ENCODE measurements at places on chromosomes 5 and 9. TPM values are rescaled to one million over a fixed set of nuclear protein-coding genes. Genes with fewer than 3 reads are reported as not detected.

PLAC8L1 gene
- total RNA-seq: not detected

ROR2 gene
- total RNA-seq: 12.9 TPM

NR5A1 gene
- not detected for total RNA-seq

C9orf50 gene
- total RNA-seq: not detected

ARHGEF39 gene
- total RNA-seq: 2.1 TPM

SLC35D2 gene
- 12.3 TPM for total RNA-seq

PHF19 gene
- 28.2 TPM for total RNA-seq

PCDHB11 gene
- 0.38 TPM for total RNA-seq

GMCL2 gene
- total RNA-seq: not detected

PCDHAC2 gene
- total RNA-seq: not detected

GRCh38 chr9:123834889-123835562 is 94.9 kb downstream of the DENND1A start:
- peak; percentile 45 for DNase-seq
- 0 out of 2 replicates have a peak, but pooled peaks cover 9% of the 10 kb centered on the region for H3K4me1 ChIP-seq
- no peaks in the 10 kb centered on the region for H3K27me3 ChIP-seq
- no peaks in the 10 kb centered on the region for H3K36me3 ChIP-seq
- peak overlapping the region; percentile 46 for H3K4me3 ChIP-seq

DNA sequence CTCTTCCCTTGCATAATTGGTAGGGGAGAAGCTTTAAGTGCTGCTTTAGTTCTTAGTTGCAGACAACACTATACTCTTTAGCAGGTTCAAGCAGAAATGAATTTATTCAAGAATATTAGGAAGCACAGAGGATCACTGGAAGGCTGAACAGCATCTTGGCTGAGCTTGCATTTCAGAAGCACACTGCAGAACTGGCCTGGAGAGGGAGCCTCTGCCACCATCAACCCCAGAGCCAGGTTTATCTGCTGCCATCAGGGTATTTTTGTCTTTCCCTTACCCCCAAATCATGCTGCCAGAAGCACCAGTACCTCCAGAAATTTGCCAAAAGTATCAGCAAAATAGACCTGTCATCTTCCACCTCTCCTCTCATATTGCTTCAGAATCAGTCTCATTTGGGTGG is 440.7 kb downstream of the DMAC1 start:
- no peak overlapping the region for H3K27ac ChIP-seq
- no peaks in the 10 kb centered on the region for H3K36me3 ChIP-seq
- no peak for DNase-seq
- H3K4me3 ChIP-seq: no peak overlapping the region
- H3K27me3 ChIP-seq: peaks cover 8% of the 10 kb centered on the region

GRCh38 chr5:61754792-61755191 is 422.7 kb downstream of the ZSWIM6 start:
- DNase-seq: no peak
- no peaks in the 10 kb centered on the region for H3K4me1 ChIP-seq
- H3K27me3 ChIP-seq: peaks cover 7% of the 10 kb centered on the region
- H3K4me3 ChIP-seq: no peak overlapping the region

DNA sequence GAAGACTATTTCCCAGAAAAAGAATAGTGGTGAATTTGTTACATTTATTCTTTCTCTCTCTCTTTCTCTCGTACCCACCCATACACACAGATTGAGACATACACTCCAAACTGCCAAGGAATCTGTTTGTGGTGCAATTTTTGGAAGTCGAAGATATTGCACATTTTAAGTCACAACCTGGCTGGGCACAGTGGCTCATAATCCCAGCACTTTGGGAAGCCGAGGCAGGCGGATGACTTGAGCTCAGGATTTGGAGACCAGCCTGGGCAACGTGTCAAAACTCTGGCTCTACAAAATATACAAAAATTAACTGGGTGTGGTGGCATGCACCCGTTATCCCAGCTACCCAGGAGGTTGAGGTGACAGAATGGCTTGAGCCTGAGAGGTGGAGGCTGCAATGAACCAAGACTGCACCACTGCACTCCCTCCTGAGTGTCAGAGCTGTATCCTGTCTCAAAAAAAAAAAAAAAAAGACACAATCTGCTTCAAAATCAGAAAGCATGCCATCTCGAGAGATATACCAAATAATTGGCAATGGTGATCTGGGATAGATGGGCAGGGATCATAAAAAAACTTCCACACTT is 19.2 kb upstream of the PLIN2 start:
- H3K27ac ChIP-seq: no peak overlapping the region
- no peaks in the 10 kb centered on the region for H3K36me3 ChIP-seq
- peaks cover 22% of the 10 kb centered on the region for H3K4me1 ChIP-seq
- H3K4me3 ChIP-seq: no peak overlapping the region

- H3K4me3 ChIP-seq: no peak overlapping the region
- no peak overlapping the region for H3K27ac ChIP-seq
- H3K27me3 ChIP-seq: no peaks in the 10 kb centered on the region
- H3K36me3 ChIP-seq: no peaks in the 10 kb centered on the region
- H3K4me1 ChIP-seq: no peaks in the 10 kb centered on the region
Observed at GRCh38 chr5:73747696-73748380, 121.8 kb downstream of the ARHGEF28 start.

GRCh38 chr5:138467711-138468132 is 2.4 kb downstream of the EGR1 start:
- H3K4me3 ChIP-seq: peak overlapping the region; percentile 85
- no peak for DNase-seq
- H3K27ac ChIP-seq: no peak overlapping the region

DNA sequence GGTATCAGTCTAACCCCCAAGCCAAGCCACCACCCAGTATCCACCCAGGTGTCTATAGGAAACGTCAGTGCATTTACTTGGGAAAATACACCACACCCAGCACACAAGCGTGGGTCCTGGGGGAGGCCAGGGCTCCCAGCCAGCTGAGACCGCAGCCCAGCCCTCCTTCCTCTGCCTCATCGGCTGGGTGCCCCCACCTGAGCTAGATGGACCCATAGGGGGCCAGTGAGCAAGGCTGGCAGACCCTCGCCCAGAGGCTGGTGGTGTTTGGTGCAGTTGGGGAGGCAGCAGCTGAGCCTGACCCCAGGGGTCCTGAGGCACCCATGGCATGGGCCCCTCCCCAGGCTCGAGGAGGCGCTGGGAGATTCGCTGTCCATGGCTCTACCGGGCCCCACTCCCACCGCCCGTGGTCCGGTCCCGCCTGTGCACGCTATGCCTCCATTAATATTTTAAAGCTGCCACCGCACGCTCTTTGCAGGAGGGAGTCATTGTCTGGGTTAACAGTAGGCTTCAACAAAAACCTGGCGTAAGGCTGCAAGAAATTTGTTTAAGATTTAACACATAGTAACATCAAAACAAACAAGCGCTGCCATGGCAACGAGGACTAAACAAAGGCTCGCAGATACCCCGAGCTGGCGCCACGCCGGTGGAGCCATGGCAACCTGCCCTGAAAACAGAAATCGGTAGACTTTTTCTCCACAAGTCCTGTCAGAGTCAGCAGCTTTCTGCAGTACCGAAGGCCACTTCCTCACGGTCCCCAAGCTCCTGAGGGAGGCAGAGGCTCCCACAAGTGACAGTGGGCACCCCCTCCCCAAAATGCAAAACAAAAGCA is 20.6 kb downstream of the TPPP start:
- DNase-seq: peak; percentile 81
- H3K27me3 ChIP-seq: peaks cover 24% of the 10 kb centered on the region
- no peak overlapping the region for H3K27ac ChIP-seq
- no peaks in the 10 kb centered on the region for H3K4me1 ChIP-seq
- no peak overlapping the region for H3K4me3 ChIP-seq

- H3K27ac ChIP-seq: no peak overlapping the region
- no peaks in the 10 kb centered on the region for H3K4me1 ChIP-seq
- no peak overlapping the region for H3K4me3 ChIP-seq
- no peaks in the 10 kb centered on the region for H3K36me3 ChIP-seq
- no peak for DNase-seq
- H3K27me3 ChIP-seq: no peaks in the 10 kb centered on the region
Observed at GRCh38 chr5:97801461-97801860, 618.4 kb upstream of the RIOK2 start.

DNA sequence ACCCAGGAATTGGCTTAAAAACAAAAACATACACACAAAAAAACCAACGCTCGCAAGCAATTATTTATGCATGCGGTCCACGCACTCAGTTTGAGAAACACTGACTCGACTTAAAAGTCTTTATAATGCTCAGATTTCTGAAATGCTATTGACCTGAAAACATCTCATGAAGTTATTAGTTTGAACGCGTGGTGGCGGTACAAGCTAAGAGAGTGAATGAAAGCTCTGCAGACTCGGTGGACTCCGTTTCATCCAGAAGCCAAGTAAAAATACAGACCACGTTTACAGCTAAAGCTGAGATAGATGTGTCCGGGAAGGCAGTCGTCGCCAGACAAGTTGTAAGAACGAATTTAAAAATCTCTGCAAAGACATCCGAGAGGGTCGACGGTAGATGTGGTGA is at the start of gene PCDHB6:
Gene PCDHB6, plus strand, starts transcription at position 246 of the 400 bp plus-strand sequence. CDS start 201 bp downstream, outside the sequence.
- 0 out of 2 replicates have a peak within 1 kb of the TSS, but pooled peaks have one; percentile 29 for H3K4me3 ChIP-seq
- H3K36me3 ChIP-seq: no peaks in the 10 kb centered on the region
- no peaks in the 10 kb centered on the region for H3K27me3 ChIP-seq
- DNase-seq: peak; percentile 46

DNA sequence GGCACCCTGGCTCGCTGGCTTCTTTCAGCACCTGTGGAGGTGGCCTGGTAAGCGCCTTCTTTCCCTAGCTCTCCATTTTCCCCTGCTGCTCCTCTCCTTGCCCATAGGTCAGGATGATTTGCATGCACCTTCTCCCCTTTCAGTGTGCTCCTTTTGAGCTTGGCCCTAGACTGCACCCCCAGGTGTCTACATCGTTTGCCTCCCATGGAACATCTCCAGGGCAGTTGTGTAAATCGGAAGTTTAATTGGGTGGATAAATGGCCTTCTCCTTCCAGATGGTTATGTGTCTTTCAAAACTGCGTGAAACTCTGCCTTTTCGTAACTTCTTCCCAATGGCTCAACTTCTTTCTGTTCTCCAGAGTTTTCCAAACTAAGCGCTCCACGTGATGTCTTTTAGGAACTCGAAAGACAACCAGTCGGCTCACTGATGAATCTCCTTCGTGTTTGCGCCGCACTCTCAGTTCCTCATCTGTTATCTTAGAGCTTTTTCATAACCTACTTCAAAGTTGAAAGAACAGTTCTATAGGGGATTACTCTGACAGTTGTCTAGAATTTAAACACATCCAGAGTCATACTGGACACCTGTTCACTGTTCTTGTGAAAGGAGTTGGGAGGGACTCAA is 1.7 kb downstream of the ADAMTS19 start:
- H3K27me3 ChIP-seq: peaks cover 40% of the 10 kb centered on the region
- no peaks in the 10 kb centered on the region for H3K4me1 ChIP-seq
- no peak overlapping the region for H3K4me3 ChIP-seq
- no peaks in the 10 kb centered on the region for H3K36me3 ChIP-seq
- H3K27ac ChIP-seq: no peak overlapping the region

DNA sequence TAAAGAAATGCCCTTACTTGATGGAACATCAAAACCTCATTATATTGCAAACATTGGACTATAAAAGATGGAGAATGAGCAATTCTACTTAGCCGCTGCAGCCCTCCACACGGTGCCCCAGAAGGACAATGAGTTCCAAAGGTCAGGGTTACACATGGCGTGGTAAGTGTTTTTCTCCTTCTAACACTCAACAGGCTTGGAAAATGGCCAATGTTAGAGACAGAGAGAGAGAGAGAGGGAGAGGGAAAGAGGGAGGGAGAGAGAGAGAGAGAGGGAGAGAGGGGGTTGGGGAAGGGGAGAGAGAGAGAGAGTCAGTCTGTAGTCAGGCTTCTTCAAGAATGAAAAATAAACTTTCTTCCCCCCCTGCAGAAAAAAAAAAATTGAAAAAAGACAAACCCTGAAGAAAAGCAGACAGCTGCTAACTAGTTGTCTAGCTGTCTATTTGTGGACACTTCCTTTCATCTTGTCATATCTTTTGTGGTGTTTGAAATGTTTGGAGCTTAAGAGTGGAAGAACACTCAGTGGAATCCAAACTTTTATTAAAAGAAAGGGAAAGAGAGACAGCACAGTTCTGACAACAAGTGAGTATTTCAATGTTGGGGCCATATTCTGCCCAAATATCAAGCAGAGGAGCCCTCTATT is 324.8 kb downstream of the TMEM38B start:
- no peak overlapping the region for H3K27ac ChIP-seq
- no peaks in the 10 kb centered on the region for H3K27me3 ChIP-seq
- no peak for DNase-seq

- DNase-seq: peak; percentile 34
- H3K4me3 ChIP-seq: 0 out of 2 replicates have a peak overlapping the region, but pooled peaks have one; percentile 10
- no peak overlapping the region for H3K27ac ChIP-seq
- H3K36me3 ChIP-seq: no peaks in the 10 kb centered on the region
Observed at GRCh38 chr5:37735649-37736347, 104.0 kb downstream of the GDNF start.

GRCh38 chr9:117114768-117115167 is 300.1 kb downstream of the ASTN2 start:
- no peak for DNase-seq
- no peak overlapping the region for H3K4me3 ChIP-seq
- no peaks in the 10 kb centered on the region for H3K4me1 ChIP-seq
- no peak overlapping the region for H3K27ac ChIP-seq

- DNase-seq: no peak
- no peaks in the 10 kb centered on the region for H3K36me3 ChIP-seq
- H3K4me3 ChIP-seq: no peak overlapping the region
- H3K4me1 ChIP-seq: no peaks in the 10 kb centered on the region
- no peaks in the 10 kb centered on the region for H3K27me3 ChIP-seq
- no peak overlapping the region for H3K27ac ChIP-seq
Observed at GRCh38 chr5:155529362-155529761, 515.8 kb downstream of the KIF4B start.

GRCh38 chr5:176619569-176620332 is 9.8 kb upstream of the GPRIN1 start:
- peaks cover 15% of the 10 kb centered on the region for H3K27me3 ChIP-seq
- H3K4me1 ChIP-seq: peaks cover 9% of the 10 kb centered on the region
- peak overlapping the region; percentile 12 for H3K4me3 ChIP-seq
- no peak for DNase-seq

- H3K27me3 ChIP-seq: no peaks in the 10 kb centered on the region
- H3K4me3 ChIP-seq: no peak overlapping the region
- H3K4me1 ChIP-seq: peaks cover 21% of the 10 kb centered on the region
- DNase-seq: no peak
Observed at GRCh38 chr5:419970-420369, 23.0 kb upstream of the EXOC3 start.

GRCh38 chr9:126165755-126166154 is 160.9 kb upstream of the MVB12B start:
- H3K27me3 ChIP-seq: peaks cover 38% of the 10 kb centered on the region
- no peaks in the 10 kb centered on the region for H3K4me1 ChIP-seq
- H3K27ac ChIP-seq: no peak overlapping the region
- no peak for DNase-seq

GRCh38 chr5:42950456-42951292 is 89.4 kb downstream of the ANXA2R start:
- H3K27me3 ChIP-seq: no peaks in the 10 kb centered on the region
- peak; percentile 99 for DNase-seq
- peak overlapping the region; percentile 79 for H3K4me3 ChIP-seq
- H3K27ac ChIP-seq: peak overlapping the region; percentile 93
- H3K36me3 ChIP-seq: no peaks in the 10 kb centered on the region
- peaks cover 21% of the 10 kb centered on the region for H3K4me1 ChIP-seq

DNA sequence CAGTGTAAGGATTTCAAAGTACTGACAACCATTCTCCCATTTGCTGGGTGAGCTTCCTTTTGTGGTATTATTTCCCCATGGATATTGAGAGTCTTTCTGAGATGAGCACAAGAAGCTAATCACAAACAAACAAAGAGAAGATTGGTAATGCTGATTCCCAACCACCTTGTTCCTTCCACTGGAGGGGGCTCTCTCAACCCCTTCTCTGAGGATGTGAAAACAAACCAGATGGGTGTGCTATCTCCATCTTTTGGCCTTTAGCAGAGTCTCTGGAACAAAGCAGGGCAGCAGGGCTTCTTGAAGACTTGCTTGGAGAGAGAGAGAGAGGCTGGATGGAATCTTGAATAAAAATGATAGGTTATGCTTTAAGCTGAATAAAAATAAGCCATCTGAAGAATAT is 576.7 kb upstream of the ZNF462 start:
- no peak overlapping the region for H3K27ac ChIP-seq
- no peaks in the 10 kb centered on the region for H3K27me3 ChIP-seq
- H3K4me3 ChIP-seq: no peak overlapping the region
- no peaks in the 10 kb centered on the region for H3K4me1 ChIP-seq

All from GM23248 (cell line).